CD4-positive, alpha-beta T cell (primary cell): ENCODE measurements at places on chromosomes 11 and 22.

DNA sequence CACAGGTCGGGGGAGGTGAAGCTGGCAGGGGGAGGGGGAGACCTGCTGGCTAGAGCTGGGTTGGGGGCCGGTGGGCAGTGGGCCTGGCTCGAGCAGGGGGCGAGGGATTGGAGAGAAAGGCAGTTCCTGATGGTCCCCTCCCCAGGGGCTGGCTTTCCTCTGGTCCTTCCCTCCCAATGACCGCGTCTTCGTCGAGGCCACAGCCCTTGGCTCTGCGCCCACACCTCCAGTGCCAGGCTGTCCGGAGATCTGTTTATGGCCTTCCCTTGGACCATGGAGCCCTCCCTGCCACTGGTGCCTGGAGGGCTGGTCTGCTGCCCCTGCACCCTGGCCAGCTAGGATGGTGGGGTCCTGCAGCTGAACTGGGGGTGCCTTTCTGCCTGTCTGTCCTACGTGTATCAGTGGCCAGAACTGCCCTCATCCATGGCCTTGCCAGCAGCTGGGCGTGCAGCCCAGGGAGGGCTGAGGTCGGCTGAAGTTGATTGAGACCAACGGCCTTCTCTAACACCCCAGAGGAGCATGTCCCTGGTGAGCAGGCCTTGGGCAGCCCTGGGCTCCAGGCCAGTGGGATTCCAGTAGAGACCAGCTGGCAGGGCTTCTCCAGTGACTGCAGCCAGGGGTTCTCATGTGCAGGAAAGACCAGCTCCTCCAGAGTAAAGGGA, 12.3 kb downstream of the TANGO2 start:
- DNase-seq = no peak

- DNase-seq = no peak
These were observed 24.1 kb upstream of the APOA1 start for GRCh38 chr11:116861539-116861938.

DNA sequence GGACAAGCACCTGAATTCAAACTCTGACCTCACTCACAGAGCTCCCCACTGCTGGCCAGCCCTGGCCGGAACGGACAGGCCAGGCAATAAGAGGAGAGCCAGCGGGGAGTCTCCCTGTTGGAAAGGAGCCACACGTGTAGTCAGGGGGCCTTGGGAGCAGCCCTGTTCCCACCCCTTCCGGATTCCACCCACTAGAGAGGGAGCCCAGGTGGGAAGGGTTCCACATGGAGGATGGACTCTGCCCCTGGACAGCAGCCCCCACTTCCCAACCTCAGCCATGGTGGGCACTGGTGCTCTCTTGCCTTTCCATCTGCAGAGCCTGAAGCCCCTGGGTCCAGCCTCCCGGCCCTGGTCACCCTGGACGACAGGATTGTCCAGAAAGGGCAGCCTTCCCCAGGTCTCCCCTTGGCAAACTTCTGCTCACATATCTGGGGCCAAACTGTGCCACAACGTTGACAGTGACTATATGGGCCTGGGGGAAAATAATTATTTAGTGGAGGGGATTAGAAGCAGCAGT, 7.5 kb upstream of the APOBEC3A start:
- DNase-seq = no peak

- no peak for DNase-seq
These were observed 86.8 kb downstream of the PRMT3 start for GRCh38 chr11:20474176-20474881.

GRCh38 chr11:12258451-12258850, 118.9 kb upstream of the PARVA start:
- no peak for DNase-seq

- no peak for DNase-seq
These were observed 72.1 kb downstream of the RNF169 start for GRCh38 chr11:74820763-74821162.

DNA sequence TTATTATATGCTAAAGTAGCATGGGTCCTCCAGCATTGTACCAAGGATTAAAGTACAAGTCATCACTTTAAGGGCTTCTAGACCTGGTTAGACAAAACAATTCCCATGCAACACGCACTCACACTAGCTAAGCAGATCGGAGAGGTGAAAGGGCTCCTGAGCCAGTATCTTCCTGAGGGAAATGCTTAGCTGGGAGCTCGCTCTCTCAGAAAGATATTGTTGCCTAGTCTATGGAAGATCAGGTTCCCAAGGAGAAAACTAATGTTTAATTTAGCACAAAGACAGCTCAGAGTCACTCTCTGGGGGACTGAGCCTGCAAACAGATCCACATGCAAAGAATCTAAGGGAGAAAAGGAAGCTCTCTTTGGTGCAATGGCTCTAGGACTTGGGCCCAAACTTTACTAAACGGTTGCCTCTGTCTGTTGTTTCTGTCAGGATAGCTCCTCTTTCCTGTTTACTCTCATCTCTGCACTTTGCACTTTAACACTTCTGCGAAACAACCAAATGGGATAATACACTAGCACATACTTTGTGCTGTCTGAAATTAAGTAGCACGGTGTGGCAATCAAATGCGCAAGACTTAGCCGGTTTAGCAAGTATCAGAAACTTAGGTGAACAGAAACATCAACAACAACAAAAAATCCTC, 10.7 kb downstream of the MAML2 start:
- no peak for DNase-seq

DNA sequence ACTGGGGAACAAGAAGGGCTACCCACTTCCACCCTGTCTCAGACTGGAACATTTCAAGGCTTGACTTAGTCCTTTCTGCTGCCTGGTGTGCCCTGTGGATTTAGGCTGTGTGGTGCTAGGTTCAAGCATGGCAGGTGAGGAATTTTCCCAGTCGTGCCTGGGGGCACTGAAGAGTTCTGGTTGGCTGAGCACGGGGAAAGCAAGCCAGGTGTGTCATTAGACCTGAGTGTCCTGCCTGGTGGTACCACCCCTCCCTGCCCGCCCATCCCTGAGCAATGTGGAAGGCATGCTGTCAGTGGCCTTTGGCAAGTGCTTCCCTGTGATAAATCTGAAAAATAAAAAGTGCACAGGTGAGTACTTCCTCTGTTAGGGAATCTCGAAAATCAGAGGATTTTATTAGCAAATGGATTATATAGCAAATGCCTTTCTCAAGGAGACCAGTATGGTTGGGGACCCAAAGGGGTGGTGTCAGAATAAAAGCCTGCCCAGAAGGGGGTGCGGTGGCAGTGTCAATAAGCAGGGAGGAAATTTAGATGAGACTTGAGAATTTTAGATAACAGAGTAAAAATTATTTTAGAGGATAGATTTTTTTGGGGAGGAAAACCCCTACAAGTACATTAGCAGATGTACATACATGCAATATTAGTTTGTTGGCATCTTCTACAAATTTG, 22.8 kb downstream of the TEAD1 start:
- DNase-seq = no peak

DNA sequence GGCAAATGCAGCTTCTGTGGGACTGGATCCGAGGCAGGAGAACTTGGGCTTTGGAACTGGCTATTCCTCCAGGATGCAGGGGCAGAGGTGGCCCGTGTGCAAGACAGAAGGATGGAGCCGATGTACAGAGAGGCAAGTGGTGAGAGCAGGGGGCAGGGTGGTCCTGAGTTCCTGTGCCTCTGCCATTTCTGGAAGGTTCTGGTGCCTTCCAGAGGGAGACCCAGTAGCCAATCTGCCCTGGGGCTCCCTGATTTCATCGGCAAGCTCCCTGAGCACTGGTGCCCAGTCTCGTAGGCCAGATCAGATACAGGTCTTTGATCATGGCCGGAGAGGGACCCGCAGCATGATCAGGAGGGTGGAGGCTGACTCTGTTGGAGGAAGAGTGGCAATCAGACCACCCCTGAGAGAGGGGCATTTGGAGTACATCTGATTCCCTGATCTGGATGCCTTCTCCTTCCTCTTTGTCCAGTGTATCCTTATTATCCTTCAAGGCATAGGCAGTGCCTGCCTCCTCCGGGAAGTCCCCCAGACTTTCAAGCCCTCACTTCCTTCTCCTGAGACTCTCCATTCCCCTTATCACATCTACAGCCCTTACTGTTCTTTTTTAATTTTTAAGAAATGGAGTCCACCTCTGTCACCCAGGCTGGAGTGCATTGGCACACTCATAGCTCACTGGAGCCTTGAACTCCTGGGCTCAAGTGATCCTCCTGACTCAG, 9.7 kb downstream of the MRGPRD start:
- DNase-seq = no peak

DNA sequence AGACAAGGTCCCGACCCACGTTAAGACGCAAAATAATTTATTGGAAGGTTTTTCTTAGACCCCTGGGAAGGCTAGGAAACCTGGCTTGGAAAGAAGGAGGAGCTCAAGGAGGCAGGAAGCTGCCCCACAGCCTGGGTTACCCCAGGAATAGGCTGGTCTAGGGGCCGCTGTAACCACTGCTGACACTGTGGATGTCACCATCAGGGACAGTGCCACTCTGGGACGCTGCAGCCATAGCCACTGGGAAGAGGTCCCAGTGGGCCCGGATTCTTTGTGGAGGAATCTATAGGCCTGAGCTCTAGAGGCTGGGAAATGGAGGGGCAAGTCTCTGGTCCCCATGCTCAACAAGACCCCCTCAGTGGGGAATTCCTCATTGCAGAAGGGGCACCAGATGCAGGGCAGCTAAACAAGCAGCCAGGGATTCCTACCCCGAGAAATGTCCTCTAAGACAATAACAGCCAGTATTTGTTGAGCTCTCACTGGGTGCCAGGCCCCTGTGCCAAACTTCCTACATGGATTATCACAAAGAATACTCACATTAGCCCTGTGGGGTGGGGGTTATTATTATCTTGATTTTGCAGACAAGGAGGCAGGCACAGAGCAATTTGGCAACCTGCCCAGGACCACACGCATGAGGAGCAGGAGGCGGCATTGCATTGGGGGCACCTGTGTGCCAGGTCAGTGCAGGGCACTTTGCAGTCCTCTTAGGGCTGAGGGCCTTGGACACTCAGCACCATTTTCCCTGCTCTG, 19.5 kb upstream of the CHKA start:
- DNase-seq = no peak

GRCh38 chr11:128390246-128390645, 197.1 kb downstream of the ETS1 start:
- DNase-seq = no peak

GRCh38 chr11:93143800-93144199, 54.0 kb downstream of the SLC36A4 start:
- DNase-seq = no peak

DNA sequence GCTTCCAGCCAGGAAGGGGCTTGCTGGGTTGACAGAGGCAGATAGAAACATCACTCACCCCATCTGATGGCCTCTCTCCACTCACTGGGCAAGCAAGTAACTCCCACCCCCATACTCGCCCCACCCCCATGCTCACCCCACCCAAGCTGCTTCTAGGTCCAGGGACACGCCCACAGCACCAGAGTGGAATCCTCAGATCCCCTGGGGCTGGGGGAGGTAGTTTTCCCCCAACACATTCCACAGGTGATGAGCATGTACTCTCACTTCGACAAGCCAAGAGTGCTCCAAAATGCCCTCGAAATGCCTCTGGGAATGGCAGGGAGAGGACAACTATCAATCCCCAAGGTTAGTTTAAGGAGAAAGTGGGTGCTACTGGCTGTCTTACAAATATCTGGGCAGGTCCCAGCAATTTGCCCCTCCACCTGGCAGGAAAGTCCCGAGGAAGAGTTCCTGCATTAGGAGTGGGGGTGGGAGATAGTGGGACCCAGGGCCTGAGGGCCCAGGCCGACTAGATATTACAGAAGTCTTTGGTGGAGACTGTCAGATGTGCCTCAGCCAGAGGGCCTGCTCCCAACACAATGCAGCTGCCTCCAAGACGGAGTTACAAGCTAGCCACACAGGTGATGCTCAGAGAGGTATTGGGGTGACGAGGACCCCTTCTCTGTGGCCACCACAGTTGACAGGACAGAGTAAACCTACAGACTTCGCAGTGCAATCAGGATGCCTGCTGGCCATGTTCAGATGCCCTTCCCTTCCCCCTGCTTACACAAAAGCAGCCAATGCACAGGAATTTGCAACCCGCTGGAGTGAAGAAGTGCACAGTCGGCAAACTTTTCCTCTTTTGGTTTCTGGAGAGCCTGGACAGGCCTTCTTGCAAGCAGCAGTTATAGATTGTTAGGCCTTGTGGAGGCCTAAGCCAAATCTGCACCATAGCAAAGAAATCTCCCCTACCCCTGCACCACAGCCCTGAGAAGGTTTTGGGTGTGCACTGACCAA, 2.9 kb upstream of the LMO1 start:
- no peak for DNase-seq

DNA sequence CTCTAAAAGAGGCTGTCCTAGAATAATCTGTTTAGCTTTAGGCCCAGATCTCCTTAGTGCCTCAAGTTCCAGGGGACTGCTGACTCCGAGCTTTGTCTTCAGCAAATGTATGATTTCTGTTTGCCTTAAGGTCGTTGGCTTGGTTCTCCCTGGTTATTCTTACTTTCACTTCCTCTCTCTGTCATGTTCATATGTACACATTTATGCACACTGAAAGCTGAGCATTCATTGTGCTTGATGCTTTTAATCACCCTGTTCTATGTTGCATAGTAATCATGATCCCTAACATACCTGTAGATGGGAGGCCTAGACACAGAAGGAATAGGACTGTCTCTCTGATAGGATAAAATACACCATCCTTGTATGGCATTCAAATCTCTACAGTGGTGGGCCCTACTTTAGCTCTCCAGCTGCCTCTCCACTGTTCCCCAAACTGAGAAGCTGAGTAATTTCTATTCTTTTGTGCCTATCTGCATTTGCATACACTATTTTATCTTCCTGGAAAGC, 7.2 kb downstream of the PPFIBP2 start:
- no peak for DNase-seq

GRCh38 chr11:69466039-69466438, 15.4 kb upstream of the LINC01488 start:
- DNase-seq = no peak

DNA sequence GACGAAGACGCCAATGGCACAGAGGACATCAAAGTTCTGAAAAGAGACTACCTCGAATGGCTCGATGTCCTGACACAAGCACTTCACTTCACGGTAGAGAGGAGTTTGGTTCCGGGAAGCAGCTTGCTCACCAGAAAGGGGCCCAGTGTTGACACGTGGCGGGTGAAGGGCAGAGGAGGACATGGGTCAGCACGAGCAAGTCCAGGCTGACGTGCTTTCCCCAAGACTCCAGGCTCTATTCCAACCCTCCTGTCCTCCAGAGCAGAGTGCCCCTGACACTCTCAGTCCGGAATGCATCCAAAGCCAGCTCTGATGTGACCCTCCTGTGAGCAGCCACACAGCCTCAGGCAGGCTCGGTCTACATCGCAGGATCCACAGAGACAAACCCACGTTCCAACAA, 77.5 kb upstream of the BID start:
- no peak for DNase-seq

GRCh38 chr11:21933095-21933494, 259.8 kb upstream of the ANO5 start:
- DNase-seq = no peak

GRCh38 chr22:49204599-49205482, 622.8 kb downstream of the BRD1 start:
- no peak for DNase-seq
